ENCODE measurements at places on chromosomes 3 and 15. TPM values are rescaled to one million over a fixed set of nuclear protein-coding genes. Genes with fewer than 3 reads are reported as not detected.

CYP8B1 gene
- not detected for total RNA-seq

DNA sequence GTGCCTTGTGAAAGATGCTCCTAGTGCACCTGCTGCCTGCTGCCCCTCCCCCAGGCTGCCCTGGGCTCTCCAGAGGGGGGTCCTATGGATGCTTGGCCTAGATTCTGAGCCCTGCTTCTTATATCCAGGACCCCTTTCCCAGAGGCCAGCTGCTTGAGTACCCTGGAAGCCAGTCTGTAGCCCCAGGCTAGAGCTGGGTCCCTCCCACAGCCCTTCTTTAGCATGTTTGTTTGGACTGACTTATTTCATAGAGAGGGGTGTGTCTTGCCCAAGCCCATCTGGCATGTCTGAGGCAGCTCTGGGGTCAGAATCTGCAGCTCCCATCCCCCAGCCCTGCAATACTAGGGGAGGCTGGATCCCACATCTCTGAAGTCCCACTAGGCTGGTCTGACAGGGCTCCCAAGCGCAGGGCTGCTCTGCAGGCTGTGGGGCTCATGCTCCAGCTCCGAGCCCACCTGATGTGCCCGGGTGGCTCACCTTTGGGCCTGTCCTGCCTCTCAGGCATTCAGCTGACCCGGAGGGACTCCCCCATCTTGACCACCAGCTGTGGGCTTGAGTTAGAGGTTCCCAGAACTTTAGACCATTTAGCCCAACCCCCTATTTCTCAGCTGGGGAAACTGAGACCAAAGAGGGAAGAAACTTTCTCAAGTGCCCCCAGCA, 3.1 kb downstream of the CHRNB4 start:
- no peak for DNase-seq

DNA sequence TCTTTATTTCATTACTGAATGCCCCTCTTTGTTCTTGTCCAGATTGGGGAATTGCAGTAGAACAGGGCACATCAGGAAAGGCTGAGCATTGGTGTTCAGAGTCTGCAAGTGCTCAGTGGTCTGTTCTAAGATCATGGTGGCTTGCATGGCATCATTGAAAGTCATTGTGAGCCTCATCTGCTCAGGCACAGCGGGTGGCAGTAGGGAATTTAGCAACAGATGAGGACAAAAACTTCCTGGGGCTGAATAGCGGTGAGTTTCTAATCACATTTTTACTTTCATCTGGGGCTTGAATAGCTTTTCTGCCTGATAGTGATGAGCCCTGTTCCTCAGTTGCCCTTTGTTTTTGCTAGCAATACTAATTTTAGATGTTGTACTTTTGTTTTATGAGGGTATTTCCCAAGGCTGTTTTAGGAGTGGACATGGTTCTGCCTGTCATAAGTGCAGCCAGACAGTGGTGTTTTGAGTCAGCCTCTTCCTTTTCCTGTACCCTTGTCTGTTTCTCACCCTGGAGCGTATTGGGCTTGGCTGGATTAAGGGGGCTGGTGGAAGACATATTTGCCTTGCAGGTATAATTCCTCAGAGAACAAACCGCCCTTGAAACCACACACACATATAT, 127.2 kb upstream of the IL12A start:
- DNase-seq = peak; percentile 66

DNA sequence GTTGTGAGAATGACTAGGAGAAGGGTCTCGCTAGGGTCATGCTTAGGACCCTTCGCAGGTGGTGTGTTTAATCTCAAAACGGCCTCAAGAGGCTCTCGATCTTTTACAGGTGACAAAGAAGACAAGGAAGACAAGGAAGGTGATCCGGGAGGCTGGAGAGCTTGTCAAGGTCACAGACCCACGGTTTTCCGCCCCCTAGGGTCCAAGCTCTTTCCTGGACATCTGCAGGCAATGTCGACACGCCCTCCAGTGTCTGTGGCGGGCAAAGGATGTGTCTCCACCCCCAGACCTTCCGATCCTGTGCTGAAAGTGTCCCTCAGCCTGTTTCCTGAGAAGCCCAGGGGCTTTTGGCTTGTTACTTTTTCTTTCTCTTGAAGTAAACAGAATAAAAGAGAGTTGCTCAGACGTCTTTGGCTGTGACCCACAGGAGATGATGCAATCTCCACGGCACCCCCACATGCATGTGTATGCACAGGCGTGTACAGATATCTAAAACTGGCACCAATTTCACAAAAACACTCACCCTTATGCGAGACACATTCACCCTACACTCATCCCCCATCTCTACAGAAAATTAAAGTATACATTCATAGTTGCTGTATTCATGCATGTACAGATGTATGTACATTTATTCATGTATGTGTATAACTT, 108.8 kb downstream of the KLF13 start:
- peak; percentile 69 for DNase-seq

ERICH6 gene
- total RNA-seq = not detected

All from lung microvascular endothelial cell (primary cell).